ENCODE measurements at places on chromosomes 13 and 19.

DNA sequence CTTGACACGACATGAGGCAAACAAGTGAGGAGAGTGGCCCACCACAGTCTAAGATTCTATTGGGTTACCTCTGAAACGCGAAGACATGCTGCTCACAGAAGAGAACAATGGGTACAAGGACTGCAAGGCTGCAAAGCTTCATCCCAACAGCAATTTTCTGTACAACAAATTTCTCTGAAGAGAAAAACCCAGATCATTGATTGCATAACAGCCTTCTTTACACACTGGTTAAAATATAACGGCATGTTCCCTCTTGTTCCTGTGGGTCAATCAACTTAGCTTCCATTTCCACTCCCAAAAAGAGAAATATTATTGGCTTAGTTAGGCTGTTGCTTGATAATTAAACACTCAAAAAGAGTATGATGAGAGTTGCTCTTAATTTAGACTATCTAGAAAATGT lies at the start of gene CPB2:
Gene CPB2, minus strand, starts transcription at position 166 of the 400 bp plus-strand sequence. Its CDS starts 24 bp downstream, at position 142.
- no peak for DNase-seq

DNA sequence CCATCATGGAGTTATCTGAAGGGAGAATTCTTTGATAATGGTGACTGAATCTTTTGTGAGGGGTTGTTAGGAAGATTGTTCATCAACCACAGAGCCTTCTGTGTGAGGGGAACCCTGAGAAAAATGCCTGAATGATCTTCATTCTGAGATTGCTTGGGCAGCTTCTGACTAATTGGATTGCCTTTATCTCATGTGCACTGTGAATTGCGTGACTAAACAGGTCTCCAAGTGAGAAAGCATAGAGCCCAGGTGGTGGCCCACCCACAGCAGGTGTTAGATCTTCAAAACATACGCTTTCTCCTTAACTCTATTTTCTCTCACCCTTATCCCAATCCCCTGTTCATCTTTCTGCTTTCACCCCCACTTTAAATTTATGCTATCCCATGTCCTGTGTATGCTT lies 58.3 kb downstream of the DOCK9 start:
- no peak for DNase-seq

GRCh38 chr13:99709134-99709533 lies 207.9 kb downstream of the TM9SF2 start:
- DNase-seq: no peak

GRCh38 chr19:15869873-15870272 lies 28.0 kb downstream of the CYP4F2 start:
- DNase-seq: no peak

DNA sequence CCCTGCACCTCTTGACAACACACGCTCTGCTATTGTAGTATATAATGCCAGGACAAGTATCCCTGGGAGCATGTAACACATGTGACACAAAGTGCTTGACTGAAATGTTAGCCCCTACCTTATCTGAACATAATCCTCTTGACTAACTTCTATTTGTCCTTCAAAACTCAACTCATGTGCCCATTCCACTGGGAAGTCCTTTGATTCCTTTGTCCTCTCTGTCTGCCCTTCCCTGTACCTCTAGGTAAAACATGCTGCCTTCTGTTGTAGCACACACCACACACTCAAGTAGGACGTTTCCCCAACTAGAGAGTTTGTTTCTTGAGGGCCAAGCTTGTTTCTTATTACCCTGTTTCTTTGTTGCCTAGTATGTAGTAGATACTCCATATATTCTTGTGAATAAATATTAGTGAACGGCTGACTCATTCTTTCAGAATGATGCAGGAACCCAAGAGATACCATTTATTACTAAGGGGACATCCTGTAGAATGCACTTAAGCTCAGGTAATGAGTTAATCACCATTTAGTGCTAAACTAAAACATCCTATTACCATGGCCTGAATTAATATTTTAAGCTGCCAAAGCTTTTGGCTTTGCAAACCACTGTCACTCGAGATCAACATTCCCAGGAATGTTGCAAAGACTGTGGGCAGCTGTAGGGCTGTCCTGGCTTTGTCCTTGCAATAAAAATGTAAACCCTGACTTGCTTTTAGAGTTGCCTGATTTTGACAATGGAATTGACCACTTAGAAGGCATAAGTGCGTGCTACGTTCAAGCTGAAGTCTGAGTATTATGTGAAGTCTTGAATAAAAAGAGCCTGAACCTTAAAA lies 313.4 kb downstream of the COG6 start:
- DNase-seq: no peak

GRCh38 chr19:4713384-4713951 lies 10.2 kb downstream of the DPP9 start:
- DNase-seq: no peak

DNA sequence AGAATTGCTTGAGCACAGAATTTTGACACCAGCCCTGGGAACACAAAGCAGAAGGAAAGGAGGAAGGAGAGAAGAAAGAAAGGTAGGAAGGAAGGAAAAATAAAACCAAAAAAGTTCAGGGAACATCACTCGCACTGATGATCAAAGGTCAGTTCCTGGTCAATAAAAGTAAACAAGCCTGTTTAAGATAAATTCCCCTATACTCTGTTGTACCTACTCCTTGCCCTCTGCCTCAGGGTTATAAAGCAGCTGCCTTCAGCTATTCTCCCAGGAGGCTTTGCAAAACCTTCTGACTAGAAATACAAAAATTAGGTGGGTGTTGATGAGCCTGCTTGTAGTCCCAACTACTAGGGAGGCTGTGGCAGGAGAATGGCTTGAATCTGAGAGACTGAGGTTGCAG lies 14.9 kb upstream of the ZNF91 start:
- no peak for DNase-seq

DNA sequence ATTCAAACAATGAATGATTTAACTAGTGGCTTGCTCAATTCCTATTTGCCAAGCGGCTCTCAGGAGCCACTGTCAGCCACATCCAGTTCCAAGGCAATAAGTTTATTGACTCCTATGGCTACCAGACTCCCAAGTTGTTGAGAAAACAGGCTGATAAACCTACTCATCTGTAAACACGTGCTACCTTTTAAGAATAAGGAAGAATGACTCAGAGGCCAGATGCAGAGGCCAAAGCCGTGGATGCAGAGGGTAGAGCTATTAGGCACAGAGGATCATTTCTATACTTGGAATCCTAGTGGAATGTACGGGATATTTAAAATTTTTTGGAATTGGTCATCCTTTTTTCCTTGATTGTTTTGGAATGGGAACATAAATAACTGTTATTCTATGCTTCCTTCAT lies 1921.1 kb downstream of the OLFM4 start:
- no peak for DNase-seq

DNA sequence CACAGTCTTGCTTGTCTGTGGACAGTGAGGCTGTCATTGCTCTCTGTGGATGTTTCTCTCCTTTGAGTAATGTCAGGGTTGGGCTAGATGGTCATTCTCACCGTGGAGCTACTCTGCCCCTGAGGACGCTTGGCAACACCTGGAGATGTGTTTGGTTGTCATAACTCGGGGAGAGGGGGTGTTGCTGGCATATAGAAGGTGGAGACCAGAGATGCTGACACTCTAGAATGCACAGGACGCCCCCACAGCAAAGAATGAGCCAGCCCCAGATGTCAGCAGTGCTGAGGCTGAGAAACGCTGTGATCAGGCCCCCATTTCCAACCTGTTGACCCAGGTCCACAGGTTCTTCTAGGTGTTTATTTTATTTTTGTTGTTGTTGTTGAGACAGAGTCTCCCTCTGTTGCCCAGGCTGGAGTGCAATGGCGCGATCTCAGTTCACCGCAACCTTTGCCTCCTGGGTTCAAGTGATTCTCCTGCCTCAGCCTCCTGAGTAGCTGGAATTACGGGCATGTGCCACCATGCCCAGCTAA lies 4.6 kb downstream of the CCDC124 start:
- DNase-seq: no peak

DNA sequence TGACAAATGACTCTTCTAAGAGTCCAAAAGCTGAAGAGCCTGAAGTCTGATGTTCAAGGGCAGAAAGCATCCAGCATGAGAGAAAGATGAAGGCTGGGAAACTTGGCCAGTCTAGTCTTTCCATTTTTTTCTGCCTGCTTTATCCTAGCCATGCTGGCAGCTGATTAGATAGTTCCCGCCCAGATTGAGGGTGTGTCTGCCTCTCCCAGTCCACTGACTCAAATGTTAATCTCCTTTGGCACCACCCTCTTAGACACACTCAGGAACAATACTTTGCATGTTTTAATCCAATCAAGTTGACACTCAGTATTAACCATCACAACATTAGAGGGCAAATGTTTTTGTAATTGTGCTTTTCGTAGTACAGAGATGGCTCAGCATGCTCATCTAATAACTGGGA lies 267.5 kb upstream of the KLHL1 start:
- DNase-seq: no peak

- peak; percentile 49 for DNase-seq
These were observed 421 bp downstream of the DGKH start for GRCh38 chr13:42048684-42049453.

All from T-helper 2 cell (primary cell).